ENCODE measurements at places on chromosomes 12 and 14. TPM values are rescaled to one million over a fixed set of nuclear protein-coding genes. Genes with fewer than 3 reads are reported as not detected.

DNA sequence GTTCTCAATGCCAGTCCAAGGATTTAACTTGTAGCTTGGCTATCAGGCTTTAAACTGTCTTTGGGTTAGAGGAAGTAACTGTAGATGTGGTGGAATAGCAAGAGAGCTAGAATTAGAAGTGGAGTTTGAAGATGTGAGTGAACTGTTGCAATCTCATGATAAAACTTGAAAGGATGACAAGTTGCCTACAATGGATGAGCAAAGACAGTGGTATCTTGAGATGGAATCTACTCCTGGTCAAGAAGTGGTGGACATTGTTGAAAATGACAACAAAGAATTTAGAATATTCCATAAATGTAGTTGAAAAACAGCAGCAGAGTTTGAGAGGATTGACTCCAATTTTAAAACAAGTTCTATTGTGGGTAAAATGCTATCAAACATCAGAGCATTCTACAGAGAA is 199.0 kb downstream of the DUSP6 start:
- DNase-seq, result no peak

DNA sequence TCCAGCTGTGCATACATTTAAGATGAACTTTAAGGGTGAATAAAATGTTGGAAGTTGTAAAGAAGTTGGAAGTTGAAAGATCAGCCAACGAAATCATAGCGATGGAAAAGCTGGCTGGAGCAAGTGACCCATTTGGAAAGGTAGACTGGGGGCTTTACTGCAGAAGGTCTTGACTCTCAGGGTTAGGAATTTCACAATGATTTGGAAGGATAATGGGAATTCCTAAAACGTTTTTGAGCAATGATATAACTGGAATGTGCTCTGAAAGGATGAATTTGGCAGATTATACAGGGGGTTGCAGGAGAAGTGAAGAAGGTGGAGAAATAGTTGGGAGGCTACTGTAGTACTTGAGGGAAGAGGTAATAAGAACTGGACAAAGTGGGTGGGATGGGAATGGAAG is 27.4 kb downstream of the EMP1 start:
- no peak for DNase-seq

DNA sequence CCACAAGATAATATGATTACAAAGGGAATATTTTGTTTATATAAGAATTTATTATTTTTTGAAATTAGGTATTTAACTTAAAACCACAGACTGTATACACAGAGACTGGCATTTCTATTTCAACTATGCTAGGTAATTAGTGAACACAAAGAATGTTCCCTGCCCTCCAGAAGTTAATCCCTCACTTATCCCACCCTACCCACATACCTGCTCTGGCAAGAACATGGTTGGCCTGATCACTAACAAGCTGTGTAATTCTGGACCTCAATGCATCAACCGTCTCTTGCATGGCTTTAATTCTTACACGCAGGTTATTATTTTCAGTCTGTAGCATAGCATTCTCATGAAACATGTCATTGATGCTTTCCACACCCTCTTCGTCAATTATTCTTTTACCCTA is 85.9 kb downstream of the KIF21A start:
- DNase-seq, result no peak

DNA sequence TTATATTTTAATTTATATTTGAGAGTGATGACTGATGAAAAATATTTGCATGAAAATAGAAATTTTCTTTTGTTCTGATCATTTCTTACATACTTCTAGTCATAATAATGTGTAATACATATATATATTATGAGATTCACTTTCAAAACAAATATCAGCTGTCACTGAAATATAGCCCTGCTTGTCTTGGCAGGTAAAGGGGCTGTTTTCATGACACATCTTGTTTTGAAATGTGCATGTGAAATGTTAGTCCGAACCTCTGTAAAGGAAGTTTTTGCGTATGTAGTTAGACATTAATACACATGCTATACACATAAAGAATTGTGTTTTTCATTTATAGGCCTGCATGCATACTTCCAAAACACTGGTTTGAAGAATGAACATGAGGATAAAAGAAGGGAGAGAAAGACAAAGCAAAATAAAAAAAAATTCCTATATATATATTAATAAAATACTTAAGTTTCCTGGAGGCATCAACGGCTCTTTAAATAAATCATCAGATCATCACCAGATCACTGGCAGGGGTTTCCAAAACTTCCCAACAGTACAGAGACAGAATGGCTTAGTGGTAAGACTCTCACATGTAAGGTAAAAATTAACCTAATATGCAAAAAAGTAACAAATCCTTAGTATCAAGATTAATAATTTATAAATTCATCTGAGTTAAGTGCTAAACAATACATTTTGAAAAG is 60.1 kb downstream of the SEL1L start:
- no peak for DNase-seq

GRCh38 chr12:14238221-14238792 is 127.2 kb upstream of the ATF7IP start:
- no peak for DNase-seq

The GLIPR1 gene
- total RNA-seq, result 230 TPM

The C3AR1 gene
- total RNA-seq, result 23.4 TPM
